Mammary epithelial cell (primary cell): ENCODE measurements at places on chromosomes 12 and 14. TPM values are rescaled to one million over a fixed set of nuclear protein-coding genes. Genes with fewer than 3 reads are reported as not detected.

CDKN3 gene
- total RNA-seq: 0.50 TPM

YY1 gene
- total RNA-seq: 42.3 TPM

RBMS2 gene
- 18.7 TPM for total RNA-seq

MLEC gene
- total RNA-seq: 96.5 and 114 TPM in 2 replicates

DDIT3 gene
- total RNA-seq: 28.3 TPM

BTG1 gene
- 26.8 TPM for total RNA-seq

SLC17A8 gene
- not detected in 2 replicates for total RNA-seq

HOXC4 gene
- total RNA-seq: 6.2 and 11.9 TPM in 2 replicates

DGKA gene
- total RNA-seq: 378 and 574 TPM in 2 replicates

BCL11B gene
- 8.3 TPM for total RNA-seq

ADAM21 gene
- total RNA-seq: 1.2 TPM

PTPN6 gene
- 16.7 and 27.0 TPM in 2 replicates for total RNA-seq

VRTN gene
- total RNA-seq: not detected in 2 replicates

RARG gene
- 33.5 TPM for total RNA-seq

LYZ gene
- not detected for total RNA-seq

KNTC1 gene
- 12.7 TPM for total RNA-seq

KSR2 gene
- 0.05 and 0.08 TPM in 2 replicates for total RNA-seq

CIROP gene
- not detected for total RNA-seq

AMN gene
- 0.64 TPM in 1 of 2 replicates, not detected in the other for total RNA-seq

B4GALNT1 gene
- 3.4 and 13.4 TPM in 2 replicates for total RNA-seq

TMEM106C gene
- 72.3 and 82.5 TPM in 2 replicates for total RNA-seq

GARIN6 gene
- total RNA-seq: not detected in 2 replicates

CLEC9A gene
- not detected for total RNA-seq

USP5 gene
- total RNA-seq: 79.4 TPM

GRIP1 gene
- 19.3 TPM for total RNA-seq

KLRK1 gene
- not detected for total RNA-seq

DPPA3 gene
- not detected for total RNA-seq

VDR gene
- 89.5 TPM for total RNA-seq
